A375 (cell line): ENCODE measurements at places on chromosomes 5 and 9. TPM values are rescaled to one million over a fixed set of nuclear protein-coding genes. Genes with fewer than 3 reads are reported as not detected.

MAST4 gene
- 2.6 and 4.4 TPM in 2 replicates for total RNA-seq

PCBD2 gene
- total RNA-seq: 6.0 and 7.4 TPM in 2 replicates

SLC34A3 gene
- total RNA-seq: not detected in 2 replicates

SPINK6 gene
- not detected in 2 replicates for total RNA-seq

BRIX1 gene
- total RNA-seq: 125 and 134 TPM in 2 replicates

ANKS6 gene
- total RNA-seq: 35.4 and 47.4 TPM in 2 replicates

SLIT3 gene
- total RNA-seq: 0.05 TPM in 1 of 2 replicates, not detected in the other

IRX2 gene
- total RNA-seq: not detected in 2 replicates

CBY3 gene
- total RNA-seq: not detected in 2 replicates

TCOF1 gene
- total RNA-seq: 121 and 127 TPM in 2 replicates

PCDHB11 gene
- total RNA-seq: 2.7 and 3.9 TPM in 2 replicates

SWI5 gene
- 47.0 and 53.1 TPM in 2 replicates for total RNA-seq

TRIM14 gene
- total RNA-seq: 13.6 and 21.7 TPM in 2 replicates

BAAT gene
- total RNA-seq: 0.05 and 0.08 TPM in 2 replicates

NR5A1 gene
- 0.08 TPM in 1 of 2 replicates, not detected in the other for total RNA-seq

TXNDC8 gene
- total RNA-seq: not detected in 2 replicates

NR4A3 gene
- 0.60 and 1.9 TPM in 2 replicates for total RNA-seq

ZBED3 gene
- 2.6 and 6.7 TPM in 2 replicates for total RNA-seq

SV2C gene
- total RNA-seq: not detected in 2 replicates

ACOT12 gene
- 0.13 TPM in 1 of 2 replicates, not detected in the other for total RNA-seq

FBLL1 gene
- 1.8 and 7.6 TPM in 2 replicates for total RNA-seq

PCA3 gene
- total RNA-seq: not detected in 2 replicates
